Skeletal muscle cell (primary cell): ENCODE measurements at places on chromosomes 2 and 18.
A peak's percentile ranks its signal among the peaks of the same experiment; 100 is the strongest.

DNA sequence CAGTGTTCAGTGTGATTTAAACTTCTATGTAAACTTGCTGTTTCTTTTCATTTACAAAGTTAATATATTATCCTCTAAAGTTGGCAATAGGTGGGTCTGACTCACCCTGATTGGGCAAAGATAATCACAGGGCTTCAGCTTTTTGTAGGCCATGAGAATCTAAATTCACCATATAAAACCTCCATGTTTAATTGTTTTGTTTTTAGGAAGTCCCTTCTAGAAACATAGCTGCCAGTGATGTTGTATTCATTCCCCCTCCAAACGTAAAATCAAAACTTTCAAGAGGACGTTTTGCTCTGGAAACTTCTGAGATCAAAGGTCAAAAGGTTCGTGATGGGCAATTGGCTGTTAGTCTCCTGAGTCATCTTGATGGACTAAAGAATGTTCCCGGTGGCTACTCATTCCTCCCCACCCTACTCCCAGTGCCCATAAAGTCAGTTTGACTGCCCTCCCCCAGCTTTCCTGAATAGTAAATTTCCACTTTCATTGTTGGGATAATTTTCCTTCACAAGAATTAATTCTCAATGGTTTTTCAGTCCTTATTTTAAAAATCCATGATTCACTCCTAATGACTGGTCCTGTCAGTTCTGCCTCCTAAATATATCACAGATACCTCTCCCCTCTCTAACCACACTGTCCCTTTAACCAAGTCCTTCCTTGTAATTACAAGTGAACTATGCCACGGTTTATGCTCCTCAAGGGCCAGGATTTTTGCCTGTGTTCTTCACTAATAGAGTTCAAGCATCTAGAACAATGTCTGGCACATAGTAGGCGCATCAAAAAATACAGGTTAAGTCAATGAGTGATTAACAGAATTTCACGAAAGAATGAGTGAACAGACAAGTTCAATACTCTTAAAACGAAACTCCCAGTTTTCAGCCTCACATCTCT lies 164.4 kb upstream of the VRK2 start:
- peak; percentile 51 for DNase-seq

- no peak for DNase-seq
Observed at GRCh38 chr18:36446059-36446458, 148.5 kb downstream of the FHOD3 start.

DNA sequence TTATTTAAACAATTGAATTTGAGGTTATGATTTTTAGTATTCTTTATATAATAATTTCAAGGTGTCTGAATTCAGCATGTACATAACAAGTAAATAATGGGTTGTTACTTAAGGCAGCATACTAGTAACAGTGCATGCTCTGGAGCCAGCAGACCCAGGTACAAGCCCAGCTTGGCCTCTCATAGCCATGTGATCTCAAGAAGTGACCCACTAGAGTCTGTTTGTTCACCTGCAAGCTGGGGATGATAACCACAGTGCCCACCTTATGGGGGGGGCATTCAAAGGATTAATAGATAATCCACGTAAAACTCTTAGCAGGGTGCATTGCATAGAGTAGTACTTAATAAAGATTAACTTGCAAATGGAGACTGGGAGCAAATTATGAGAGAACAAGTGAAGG lies 163.6 kb downstream of the TRABD2A start:
- DNase-seq, result no peak

GRCh38 chr2:12424809-12425208 lies 291.9 kb upstream of the TRIB2 start:
- DNase-seq, result no peak

GRCh38 chr2:107595749-107596148 lies 230.9 kb upstream of the RGPD4 start:
- peak; percentile 66 for DNase-seq

DNA sequence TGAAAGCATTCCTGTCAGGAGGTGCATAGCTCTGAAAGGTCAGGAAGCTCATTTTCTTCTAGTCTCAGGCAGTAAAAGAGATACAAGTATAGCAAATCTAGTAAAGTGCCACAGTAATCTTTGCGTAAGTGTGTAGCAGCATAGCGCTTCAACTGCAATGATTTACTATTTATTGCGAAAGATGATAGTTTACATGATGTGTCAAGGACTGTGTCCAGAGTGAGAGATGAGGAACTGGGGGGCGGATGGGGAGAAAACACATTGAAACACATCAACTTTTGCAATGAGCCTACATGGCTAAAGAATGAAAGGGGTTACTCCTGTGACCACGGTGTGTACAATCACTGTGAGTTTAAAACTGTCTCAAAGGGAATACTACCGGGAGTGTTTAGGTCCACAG lies 644.4 kb downstream of the GALR1 start:
- DNase-seq, result no peak

- no peak for DNase-seq
Observed at GRCh38 chr2:231413921-231414476, 18.5 kb downstream of the B3GNT7 start.

DNA sequence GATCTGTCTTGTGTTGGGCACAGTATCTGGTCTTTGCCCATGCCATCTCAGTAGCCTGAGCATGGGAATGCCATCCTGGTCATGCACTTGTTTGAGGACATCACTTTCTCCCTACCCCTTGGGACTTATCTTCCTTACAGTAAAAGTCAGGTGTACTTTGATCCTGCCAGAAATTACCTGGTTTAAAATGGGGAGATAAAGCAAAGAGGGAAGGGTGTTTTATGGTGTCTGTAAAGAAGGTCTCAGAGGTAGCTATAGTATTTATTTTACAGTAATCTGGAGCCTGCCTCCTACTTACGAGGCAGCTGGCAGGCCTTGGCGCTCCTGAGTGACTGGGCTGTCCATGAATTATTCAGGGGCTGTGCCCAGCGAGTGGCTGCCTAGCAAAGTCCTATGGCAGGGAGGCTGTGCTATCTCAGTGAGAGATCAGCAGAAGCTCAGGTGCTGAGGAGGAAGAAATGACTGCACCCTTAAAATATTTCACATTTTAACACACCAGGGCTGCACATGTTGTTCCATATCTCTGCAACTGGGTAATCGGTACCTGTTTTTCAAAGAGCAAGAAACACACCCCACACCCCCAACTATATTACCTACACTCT lies 93.9 kb downstream of the SPTBN1 start:
- DNase-seq, result no peak

DNA sequence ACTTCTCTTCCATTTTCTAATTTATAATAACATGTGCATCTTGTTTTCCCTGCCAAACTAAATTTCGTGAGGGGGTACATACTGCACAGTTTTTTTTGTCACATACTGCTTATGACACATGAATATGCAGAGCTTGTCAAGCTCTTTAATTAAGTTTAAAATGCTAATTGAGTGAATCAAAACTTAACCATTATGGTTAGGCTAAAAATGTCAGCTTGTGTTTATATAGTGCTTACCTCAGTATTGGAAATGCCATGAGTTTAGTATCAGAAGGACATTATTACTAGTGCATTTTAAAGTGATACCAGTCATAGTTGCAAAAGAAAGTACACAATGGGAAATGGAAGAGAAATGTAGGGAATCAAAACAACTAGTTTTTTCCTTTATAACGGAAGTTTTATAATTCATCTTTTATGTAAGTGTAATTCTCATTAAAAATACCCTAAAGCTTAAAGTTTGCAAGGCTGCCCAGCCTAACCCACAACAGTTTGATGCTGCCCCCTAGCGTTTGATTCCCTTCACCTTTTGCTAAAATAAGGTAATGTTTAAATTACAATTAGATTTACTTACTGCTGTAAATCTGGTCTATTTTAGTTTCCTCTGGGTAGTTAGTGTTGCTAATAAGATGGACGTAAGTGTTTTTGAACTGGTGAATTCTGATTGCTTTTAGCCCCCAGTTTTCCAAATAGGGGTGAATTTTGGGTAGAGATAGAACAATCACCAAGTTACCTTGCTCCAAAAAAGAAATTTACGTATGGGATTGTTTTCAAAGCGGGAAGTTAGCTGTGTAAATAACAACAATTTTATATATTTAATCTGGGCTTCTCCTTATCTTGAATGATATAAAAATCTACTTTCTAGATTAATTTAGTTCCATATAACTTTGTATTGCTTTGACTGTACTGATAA lies 3.2 kb downstream of the SLC39A10 start:
- DNase-seq, result peak; percentile 38

DNA sequence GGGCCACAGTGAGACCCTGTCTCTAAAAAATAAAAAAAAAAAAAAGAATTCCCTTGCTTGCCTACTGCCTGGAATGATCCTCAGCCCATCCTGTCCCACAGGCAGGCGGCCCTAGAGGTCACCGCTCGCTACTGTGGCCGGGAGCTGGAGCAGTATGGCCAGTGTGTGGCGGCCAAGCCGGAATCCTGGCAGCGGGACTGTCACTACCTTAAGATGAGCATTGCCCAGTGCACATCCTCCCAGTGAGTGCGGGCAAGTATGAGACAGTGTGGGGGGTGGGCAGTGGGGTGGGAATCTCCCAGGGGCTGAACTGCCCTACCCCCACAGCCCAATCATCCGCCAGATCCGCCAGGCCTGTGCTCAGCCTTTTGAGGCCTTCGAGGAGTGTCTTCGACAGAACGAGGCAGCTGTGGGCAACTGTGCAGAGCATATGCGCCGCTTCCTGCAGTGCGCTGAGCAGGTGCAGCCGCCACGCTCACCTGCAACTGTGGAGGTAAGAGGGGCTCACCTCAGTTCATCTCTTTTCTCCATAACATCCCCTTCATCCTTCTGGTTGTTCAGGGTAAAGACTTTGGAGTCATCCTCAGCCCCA lies 1.6 kb downstream of the CHCHD5 start:
- no peak for DNase-seq

GRCh38 chr2:204335451-204336058 lies 209.7 kb upstream of the PARD3B start:
- DNase-seq, result no peak

DNA sequence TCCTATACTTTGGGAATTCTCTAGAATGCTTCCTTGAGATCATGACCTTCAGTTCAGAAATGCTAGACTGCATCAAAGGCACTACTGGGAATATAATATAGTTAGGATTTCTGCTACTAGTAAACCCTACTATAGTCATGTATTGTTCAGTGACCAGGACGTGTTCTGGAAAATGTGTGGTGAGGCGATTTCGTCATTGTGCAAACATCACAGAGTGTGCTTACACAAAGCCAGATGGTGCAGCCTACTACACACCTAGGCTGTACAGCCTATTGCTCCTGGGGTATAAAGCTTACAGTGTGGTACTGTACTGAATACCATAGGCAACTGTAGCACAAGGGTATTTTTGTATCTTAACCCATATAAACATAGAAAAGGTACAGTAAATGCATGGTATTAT lies 13.0 kb downstream of the CXCR4 start:
- DNase-seq, result no peak

GRCh38 chr18:74930616-74931015 lies 278.3 kb downstream of the PTGR3 start:
- DNase-seq, result no peak

GRCh38 chr18:33107511-33107910 lies 333.0 kb downstream of the CCDC178 start:
- no peak for DNase-seq

- no peak for DNase-seq
Observed at GRCh38 chr2:175884697-175885393, 117.2 kb downstream of the LNPK start.

- no peak for DNase-seq
Observed at GRCh38 chr2:150767991-150768746, 280.7 kb upstream of the RND3 start.

DNA sequence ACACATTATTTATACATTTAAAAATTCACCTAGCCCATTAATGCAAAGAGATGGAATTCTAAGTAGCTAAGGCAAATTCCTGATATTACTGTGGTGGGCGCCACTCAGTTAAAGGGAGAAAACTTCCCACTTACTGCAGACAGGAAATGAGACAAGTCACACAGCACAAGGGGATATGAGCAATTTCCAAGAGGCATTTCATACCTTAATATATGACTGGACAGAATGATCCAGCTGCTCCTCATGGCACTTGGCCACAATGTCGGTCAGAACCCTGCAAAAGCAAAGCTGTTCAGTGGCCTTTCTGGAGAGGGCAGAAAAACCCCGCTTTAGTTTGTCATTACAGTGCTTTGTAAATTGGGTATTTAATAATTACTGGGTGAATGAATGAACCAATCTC lies 121.4 kb upstream of the CCDC195 start:
- DNase-seq, result peak; percentile 79

GRCh38 chr2:230124235-230124634 lies 55.5 kb upstream of the SLC16A14 start:
- no peak for DNase-seq

DNA sequence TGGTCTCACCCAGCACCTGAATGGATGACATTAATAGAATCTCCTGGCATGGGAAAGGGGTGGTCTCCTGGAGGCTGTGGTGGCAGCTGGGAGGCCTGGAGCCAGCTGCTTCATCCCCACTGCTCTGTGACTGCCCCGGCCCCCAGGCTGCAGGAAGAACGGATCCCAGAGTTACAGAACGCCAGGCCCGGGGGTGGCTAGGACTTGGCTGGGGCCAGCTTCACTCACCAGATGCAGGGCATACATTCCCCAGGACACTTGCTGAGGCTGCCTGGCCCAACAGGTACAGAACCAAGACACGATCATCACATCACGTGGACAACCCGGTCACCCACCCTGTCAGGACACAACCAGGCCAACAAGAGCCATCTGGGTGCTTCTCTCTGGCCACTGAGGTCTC lies 178.6 kb upstream of the SALL3 start:
- no peak for DNase-seq

GRCh38 chr2:24920098-24920808 lies at the start of gene ADCY3:
ADCY3 (minus strand) TSS chr2:24920237; CDS start chr2:24918987, 1,250 bp downstream.
- DNase-seq, result no peak

DNA sequence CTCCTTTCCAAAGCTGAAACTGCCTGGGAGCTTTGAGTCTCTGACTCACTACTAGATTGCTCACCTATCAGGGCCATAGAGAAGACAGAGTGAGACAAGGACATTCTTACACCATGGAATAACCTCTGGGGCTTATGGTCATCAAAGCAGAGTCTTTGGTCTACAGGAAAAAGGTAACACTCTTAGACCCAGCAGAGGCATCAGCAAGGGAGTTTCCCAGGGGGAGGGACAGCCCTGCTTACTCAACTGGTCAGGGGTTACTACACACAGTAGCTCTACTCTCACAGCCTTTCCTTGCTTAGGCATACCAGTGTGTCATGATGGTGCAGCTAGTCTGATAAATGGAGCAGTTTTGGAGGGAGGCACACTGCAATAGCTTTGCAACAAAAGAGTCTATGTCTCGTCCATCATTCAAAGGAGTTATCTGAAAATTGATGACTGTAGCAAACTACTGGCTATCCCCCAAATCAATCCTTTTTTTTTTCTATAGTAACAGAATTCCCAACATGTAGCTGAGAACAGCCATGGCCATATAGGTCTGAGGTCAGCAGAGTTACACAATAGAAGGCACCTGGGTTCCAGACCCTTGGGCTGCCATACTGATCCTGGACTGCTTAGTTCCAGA lies 22.4 kb upstream of the CD28 start:
- DNase-seq, result peak; percentile 83

GRCh38 chr2:152762202-152762601 lies 43.8 kb downstream of the ARL6IP6 start:
- peak; percentile 27 for DNase-seq

DNA sequence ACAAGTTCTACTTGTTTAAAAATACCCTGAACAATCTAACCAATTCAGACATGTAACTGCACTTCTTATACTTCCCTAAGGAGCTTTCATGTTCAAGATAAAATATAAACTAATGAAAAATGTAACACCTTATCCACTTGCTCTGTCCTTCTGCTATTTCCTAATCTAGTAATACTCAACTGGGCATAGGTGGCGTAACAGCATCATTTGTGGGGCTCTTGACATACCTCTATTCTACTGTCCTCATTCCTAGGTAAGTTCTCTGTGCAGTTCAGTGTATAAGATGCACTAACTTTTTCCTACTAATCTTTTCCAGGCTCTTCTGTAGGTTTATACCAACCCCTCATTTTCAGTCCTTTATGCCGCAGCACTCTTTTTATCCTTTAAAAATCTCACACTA lies 36.7 kb downstream of the PRKD3 start:
- DNase-seq, result no peak

- DNase-seq, result no peak
Observed at GRCh38 chr2:117936871-117937428, 76.9 kb downstream of the CCDC93 start.
